ENCODE measurements at places on chromosomes 6 and 20.

DNA sequence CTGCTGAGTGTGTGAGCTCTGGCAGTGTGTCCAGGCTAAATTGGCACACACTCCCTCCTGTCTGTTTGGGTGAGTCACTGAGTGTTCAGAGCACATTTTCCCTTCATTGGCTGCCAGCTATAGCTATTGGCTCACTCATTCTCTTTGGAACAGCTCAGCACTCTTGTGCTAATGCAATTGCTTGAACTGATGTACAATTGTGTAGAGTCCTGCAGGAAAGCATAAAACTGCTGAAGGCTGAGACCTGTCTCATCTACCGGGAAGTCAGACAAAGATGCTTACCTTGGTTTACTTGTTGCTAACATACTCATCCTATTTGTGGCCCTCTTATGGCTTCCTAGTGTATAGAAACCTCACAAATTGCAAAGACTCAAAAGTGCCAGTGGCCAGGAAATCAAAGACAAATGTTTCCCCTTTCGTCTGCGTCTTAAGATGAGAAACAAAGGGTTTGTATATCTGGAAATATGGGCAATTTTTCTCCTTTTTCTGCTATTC, 351.0 kb downstream of the BCKDHB start:
- H3K36me3 ChIP-seq, result no peaks in the 10 kb centered on the region
- no peak overlapping the region for H3K4me3 ChIP-seq
- no peak for DNase-seq
- no peaks in the 10 kb centered on the region for H3K4me1 ChIP-seq
- no peak overlapping the region for H3K27ac ChIP-seq

DNA sequence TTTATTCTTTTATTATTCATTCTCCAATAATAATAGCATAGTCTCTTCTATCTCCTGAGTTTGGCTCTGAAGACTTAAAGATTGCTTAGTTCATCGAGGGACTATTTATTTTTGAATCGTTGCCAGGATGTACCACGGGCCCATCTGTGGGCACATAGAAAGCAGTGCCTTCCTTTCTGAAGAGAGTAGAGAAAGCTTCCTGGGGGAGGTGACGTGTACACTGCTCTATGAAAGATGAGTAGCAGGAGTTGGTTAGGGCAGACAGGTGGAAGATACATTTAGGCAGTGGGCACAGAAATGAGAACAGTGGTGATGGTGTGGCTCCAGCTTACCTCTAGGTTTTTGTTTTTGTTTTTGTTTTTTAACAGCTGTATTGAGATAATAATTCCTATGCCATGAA, 98.4 kb downstream of the CDKAL1 start:
- no peaks in the 10 kb centered on the region for H3K4me1 ChIP-seq
- H3K4me3 ChIP-seq, result no peak overlapping the region
- no peak for DNase-seq
- no peaks in the 10 kb centered on the region for H3K36me3 ChIP-seq
- H3K27me3 ChIP-seq, result no peaks in the 10 kb centered on the region
- no peak overlapping the region for H3K27ac ChIP-seq

DNA sequence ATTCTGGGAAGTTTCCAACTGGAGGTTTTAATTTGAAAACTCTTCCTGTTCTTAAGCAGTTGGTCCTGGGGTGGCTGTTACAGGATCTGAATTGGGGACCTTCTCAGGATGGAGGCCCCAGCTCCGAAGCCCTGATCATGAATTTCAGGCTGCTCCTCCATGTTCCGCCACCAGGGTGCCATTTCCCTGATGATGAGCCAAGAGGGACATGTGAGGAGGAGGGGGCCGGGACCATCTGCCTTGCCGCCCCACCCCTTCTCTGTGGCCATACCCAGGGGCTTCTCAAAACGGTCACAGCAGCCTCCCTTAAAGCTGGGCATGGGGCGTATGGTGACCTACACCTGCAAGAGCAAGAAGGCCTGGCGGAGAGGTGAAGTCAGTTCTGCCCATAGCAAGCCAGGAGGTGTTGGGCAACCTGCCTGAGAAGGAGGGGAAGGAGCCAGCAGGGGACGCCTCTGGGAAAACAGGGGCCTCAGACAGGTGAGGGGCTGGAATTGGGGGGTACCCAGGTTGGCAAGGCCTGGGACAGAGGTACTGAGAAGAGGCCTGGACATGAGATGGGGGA, 3.6 kb upstream of the BAK1 start:
- H3K27me3 ChIP-seq, result no peaks in the 10 kb centered on the region
- no peak overlapping the region for H3K4me3 ChIP-seq
- H3K27ac ChIP-seq, result no peak overlapping the region
- H3K36me3 ChIP-seq, result no peaks in the 10 kb centered on the region
- peaks cover 11% of the 10 kb centered on the region for H3K4me1 ChIP-seq
- DNase-seq, result no peak

DNA sequence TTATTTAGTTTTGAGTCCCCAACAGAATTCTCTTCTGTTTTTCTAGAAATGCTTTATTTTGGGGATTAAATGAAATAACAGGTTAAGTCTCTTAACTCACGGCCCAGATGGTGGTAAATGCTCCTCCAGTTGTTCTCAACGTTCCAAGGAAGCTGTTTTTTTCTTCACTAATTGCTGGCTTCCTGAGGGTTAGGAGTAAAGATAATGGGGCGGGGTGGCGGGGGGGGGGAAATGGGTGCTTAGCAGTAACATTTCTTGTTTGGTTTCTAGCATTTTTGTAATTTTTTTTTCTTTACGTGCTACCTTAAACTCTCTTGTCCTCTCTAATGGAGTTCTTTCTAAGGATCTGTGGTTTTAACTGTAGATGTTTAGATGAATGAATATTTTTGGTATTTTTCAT, 2.2 kb downstream of the SRSF3 start:
- peak overlapping the region; percentile 85 for H3K4me3 ChIP-seq
- H3K36me3 ChIP-seq, result peaks cover 39% of the 10 kb centered on the region
- peaks cover 56% of the 10 kb centered on the region for H3K4me1 ChIP-seq

GRCh38 chr6:157670466-157671186, 152.4 kb upstream of the SNX9 start:
- H3K36me3 ChIP-seq, result no peaks in the 10 kb centered on the region
- peaks cover 15% of the 10 kb centered on the region for H3K4me1 ChIP-seq
- no peak for DNase-seq
- no peak overlapping the region for H3K4me3 ChIP-seq
- H3K27me3 ChIP-seq, result no peaks in the 10 kb centered on the region
- H3K27ac ChIP-seq, result no peak overlapping the region

GRCh38 chr6:159726255-159726917, 920 bp upstream of the WTAP start:
- no peak for DNase-seq
- H3K4me3 ChIP-seq, result peak overlapping the region; percentile 89
- H3K4me1 ChIP-seq, result peaks cover 31% of the 10 kb centered on the region
- H3K27ac ChIP-seq, result peak overlapping the region; percentile 91
- H3K36me3 ChIP-seq, result no peaks in the 10 kb centered on the region
- H3K27me3 ChIP-seq, result no peaks in the 10 kb centered on the region

DNA sequence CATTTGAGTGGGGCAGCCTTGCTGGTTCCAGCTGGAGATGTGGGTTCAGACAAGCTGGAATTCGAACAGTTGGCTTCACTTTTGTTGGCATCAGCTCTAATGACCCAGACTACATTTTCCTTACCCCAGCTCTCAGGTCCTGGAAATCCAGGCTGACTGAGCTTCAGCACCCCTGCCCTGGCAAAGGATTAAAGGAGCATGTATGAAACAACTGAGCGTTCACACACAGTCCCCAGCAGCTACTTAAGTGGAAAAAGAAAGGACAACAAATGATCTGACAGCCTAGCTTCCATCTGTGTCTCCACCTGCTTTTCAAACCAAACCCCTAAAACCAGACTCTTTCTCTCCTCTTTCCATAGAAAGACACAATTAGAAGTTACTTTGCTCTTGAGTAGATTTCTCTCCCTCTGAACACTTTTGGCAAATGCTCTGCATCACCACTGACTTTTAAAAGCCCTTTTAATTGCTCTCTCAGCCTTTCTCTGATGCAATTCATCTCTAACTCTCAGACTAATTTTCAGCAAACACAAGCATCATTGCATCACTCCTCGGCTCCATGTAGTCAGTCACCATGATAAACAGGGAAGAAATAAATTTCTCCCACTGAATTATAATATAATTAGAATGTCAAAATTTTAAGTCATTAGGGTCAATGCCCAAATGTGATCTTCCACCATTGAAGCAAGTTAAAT, 28.1 kb downstream of the ROS1 start:
- no peak overlapping the region for H3K27ac ChIP-seq
- no peaks in the 10 kb centered on the region for H3K27me3 ChIP-seq
- no peaks in the 10 kb centered on the region for H3K4me1 ChIP-seq
